ENCODE measurements at places on chromosomes 16 and 17. TPM values are rescaled to one million over a fixed set of nuclear protein-coding genes. Genes with fewer than 3 reads are reported as not detected.

Gene C16orf74
- 11.3 TPM for total RNA-seq

Gene TMIGD1
- not detected for total RNA-seq

Gene NEUROD2
- not detected for total RNA-seq

Gene CHD3
- total RNA-seq = 60.6 TPM

Gene ADAD2
- total RNA-seq = not detected

Gene GNGT2
- 1.1 TPM for total RNA-seq

Gene KRTAP4-6
- not detected for total RNA-seq

Gene ZG16
- total RNA-seq = not detected

Gene C17orf50
- total RNA-seq = 0.44 TPM

Gene PIK3R5
- total RNA-seq = 0.09 TPM

Gene AP1G1
- 53.2 TPM for total RNA-seq

Gene ITGAD
- total RNA-seq = 0.06 TPM

Gene SMG1
- total RNA-seq = 20.0 TPM

Gene KRTAP9-4
- not detected for total RNA-seq

Gene ZG16B
- 0.69 TPM for total RNA-seq

Gene P2RX5
- total RNA-seq = 23.6 TPM

Gene GPR142
- total RNA-seq = not detected

Gene SP6
- total RNA-seq = 5.9 TPM

Gene C1QL1
- total RNA-seq = 28.1 TPM

Gene SCIMP
- total RNA-seq = not detected

Gene HSD11B2
- total RNA-seq = 2.2 TPM
